ENCODE measurements at places on chromosomes 2 and 18.

- no peak for DNase-seq
Observed at GRCh38 chr2:197312186-197312585, 1.6 kb upstream of the ANKRD44 start.

DNA sequence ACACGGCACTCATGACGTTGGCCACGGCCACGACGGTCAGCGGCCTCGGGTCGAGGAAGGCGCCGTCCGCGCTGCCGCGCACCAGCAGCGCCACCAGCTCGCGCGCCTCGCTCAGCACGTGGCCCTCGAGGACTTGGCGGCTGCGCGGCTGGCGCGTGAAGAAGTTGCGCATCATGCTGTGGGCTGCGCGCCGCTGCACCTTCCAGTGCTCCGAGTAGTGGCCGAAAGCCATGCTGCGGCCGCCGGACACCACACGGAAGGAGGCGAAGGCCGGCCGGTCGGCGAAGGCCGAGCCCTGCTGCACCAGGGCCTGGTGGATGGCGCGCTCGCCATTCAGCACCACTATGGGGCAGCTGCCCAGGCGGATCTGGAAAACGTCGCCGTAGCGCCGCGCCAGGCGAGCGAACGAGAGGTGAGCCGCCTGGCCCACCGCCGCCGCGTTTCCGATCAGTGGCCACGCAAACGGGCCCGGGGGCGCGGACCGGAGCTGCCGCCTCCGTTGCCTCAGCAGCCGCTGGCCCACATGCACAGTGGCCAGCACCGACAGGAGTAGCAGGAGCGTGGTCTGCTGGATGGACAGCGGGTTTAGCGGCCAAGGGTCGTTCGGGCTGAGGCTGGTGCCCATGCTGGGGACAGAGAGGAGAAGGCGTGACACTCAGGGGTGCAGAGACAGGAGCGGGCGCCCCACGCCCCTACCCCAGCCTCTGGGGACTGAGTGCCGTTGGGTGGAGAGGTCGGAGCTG lies 1.0 kb downstream of the CYP1B1 start:
- no peak for DNase-seq

DNA sequence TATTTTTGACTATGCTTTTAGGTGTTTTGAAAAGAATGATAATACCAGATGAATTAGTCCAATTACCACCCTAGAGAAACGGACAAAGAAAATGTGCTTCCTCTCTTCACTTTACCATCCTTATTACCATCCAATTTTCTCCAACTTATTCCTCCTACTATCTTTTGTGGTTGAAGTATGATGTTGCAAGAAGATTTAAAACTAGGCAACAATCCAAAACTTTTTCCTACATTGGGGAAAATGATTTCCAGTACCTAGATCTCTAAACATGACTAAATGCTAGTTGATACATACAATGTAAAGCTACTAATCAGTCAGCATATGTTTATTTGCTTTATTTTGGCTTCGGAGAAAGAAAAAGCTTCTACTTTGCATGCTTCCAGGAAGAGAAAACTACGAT lies 355.0 kb upstream of the LYPD1 start:
- no peak for DNase-seq

DNA sequence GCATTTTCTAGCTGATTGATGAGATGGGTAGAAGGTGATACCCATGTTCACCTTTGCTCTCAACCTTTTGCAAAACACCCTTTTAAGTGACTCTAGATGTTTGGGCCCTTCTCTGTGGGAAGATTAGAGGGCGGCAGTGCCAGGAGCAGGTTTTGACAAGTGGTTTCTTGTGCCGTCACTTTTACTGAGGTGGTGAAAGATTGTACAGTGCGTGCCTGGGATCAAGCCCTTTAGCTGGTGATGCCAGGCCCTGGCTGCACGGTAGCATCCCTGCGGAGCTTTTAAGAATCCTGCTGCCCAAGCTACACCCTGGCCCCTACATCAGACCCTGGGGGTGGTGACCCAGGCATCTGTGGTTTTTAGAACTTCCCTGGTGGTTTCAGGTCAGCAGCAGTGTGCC lies 29.1 kb downstream of the MTCL1 start:
- DNase-seq: no peak

DNA sequence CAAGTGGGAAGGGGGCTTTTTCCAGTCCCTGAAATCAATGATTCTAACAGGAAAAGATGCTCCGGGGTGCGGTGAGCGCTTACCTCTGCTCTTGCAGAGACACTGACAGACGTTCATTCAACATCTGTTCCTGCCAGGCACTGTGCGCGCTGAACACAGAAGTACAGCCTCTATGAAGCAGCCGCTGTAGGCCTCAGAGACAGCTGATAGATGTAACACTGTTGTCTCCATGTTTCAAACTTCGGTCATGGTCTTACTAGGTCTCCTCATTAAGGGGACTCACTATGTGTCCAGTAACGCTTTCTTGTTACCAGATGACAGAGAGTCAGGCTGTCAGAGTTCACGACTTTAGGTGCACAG lies 649 bp upstream of the CLIP4 start:
- no peak for DNase-seq

DNA sequence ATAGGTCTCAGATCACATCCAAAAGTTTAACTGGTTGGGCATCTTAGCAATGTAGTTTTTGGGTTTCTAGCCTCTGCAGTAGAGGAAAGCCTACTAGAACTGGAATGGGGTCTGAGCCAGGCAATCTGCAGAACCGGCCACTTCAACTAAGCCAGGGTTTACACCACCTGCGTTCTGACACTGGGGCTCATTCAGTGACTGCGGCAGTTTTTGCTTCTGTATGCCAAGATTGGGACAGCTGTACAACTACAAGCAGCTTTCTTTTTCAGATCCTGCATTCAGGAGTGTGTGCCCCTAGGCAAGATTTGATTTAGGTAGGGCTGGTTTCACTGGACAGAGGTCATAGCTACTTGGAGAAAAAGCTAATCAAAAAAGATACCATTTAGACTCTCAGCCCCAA lies 43.7 kb upstream of the IGFBP5 start:
- no peak for DNase-seq

- DNase-seq: no peak
Observed at GRCh38 chr2:151553-152334, 105.4 kb upstream of the FAM110C start.

GRCh38 chr2:74587664-74588277 lies 33.3 kb downstream of the DOK1 start:
- DNase-seq: peak; percentile 80

- DNase-seq: no peak
Observed at GRCh38 chr2:186848873-186849578, at the start of gene ZSWIM2. TSS of gene ZSWIM2 (minus strand) at chr2:186849170. CDS start at chr2:186849130, 40 bp downstream.

- peak; percentile 4 for DNase-seq
Observed at GRCh38 chr2:9333591-9334171, 89.6 kb downstream of the ITGB1BP1 start.

- peak; percentile 67 for DNase-seq
Observed at GRCh38 chr2:104849618-104850141, 4.2 kb upstream of the POU3F3 start.

- no peak for DNase-seq
Observed at GRCh38 chr2:55590810-55591440, 26.5 kb downstream of the PPP4R3B start.

- DNase-seq: no peak
Observed at GRCh38 chr18:59008302-59008974, 131.2 kb upstream of the SEC11C start.
